Panc1 (cell line): ENCODE measurements at places on chromosomes 11 and 22.
A peak's percentile ranks its signal among the peaks of the same experiment; 100 is the strongest.

GRCh38 chr22:47580121-47580520, 817.7 kb downstream of the TBC1D22A start:
- no peak for DNase-seq

- DNase-seq: no peak
Observed at GRCh38 chr22:21015466-21016006, 571 bp downstream of the P2RX6 start.

- no peak for DNase-seq
Observed at GRCh38 chr11:12280838-12281565, 96.4 kb upstream of the PARVA start.

- no peak for DNase-seq
Observed at GRCh38 chr22:19173047-19174035, 5.2 kb downstream of the SLC25A1 start.

GRCh38 chr11:629237-629583, 2.2 kb upstream of the SCT start:
- DNase-seq: no peak

- no peak for DNase-seq
Observed at GRCh38 chr11:67484847-67485311, 2.1 kb downstream of the AIP start.

DNA sequence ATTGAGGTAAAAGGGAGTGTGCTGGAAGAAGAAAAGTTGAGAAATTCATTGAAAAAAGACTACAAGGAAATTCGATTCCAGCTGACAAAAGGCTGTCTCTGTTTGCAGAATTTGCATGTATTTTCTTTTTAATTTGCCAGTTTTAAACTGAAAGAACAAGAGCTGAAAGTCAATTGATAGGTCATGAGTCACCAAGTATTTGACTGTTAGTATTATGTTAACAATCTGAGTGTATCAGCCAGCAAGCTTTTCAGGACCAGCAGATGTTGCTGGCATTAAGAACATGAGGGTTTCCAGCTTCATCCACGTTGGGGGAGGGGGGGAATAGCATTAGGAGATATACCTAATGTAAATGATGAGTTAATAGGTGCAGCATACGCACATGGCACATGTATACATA, 726.7 kb downstream of the METTL15 start:
- DNase-seq: no peak

DNA sequence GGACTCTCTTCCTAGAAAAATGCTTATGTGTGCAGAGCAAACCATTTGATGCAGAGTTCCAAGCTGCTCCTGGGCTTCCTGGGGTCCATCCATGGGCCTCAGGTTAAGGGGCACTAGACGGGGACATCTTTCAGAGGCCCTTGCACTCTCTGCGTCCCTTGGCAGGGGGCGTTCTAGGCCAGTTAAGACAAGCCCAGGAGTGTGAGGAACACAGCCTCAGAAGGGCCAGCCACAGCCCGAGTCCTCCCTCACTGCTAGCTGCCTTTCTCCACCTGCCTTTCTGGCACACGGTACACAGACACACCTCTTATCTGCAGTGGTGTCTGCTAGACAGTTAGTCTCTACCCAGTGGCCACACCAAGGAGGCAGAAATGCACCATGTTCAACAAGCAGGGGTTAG, 18.0 kb upstream of the BID start:
- no peak for DNase-seq

- no peak for DNase-seq
Observed at GRCh38 chr11:35154952-35155351, 16.0 kb downstream of the CD44 start.

DNA sequence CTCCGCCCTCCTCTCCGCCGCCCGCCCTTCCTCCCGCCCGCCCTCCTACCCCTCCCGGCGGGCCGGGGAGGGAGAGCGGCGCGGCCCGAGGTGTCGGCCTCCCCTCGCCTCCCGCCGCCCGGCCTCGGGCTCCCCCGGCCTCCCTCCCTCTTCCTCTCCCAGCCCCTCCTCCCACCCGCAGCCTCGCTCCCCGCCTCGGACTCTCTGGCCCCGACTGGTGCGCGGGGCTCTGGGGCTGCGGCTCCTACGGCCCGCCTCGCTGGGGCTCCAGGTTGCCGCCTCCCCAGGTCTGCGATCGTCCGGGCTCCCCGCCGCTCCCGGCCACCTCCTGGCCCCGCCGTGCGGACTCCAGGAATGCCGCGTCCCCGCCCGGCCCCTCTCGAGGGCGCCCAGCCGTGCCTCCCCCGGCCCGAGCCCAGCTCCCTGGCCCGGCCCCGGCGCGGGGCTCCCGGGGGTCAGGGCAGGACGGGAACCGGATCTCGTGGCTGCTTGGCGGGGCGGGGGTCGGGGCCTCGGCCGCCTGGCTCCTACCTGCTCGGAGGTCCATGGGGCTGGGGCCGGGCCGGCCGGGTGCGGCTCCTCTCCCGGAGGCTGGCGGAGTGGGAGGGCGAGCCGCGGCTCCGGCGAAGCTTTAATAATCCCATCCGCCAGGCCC, at the start of gene CLCF1:
Gene CLCF1, minus strand, starts transcription at position 606 of the 655 bp plus-strand sequence. Its CDS starts 59 bp downstream, at position 547.
- no peak for DNase-seq

DNA sequence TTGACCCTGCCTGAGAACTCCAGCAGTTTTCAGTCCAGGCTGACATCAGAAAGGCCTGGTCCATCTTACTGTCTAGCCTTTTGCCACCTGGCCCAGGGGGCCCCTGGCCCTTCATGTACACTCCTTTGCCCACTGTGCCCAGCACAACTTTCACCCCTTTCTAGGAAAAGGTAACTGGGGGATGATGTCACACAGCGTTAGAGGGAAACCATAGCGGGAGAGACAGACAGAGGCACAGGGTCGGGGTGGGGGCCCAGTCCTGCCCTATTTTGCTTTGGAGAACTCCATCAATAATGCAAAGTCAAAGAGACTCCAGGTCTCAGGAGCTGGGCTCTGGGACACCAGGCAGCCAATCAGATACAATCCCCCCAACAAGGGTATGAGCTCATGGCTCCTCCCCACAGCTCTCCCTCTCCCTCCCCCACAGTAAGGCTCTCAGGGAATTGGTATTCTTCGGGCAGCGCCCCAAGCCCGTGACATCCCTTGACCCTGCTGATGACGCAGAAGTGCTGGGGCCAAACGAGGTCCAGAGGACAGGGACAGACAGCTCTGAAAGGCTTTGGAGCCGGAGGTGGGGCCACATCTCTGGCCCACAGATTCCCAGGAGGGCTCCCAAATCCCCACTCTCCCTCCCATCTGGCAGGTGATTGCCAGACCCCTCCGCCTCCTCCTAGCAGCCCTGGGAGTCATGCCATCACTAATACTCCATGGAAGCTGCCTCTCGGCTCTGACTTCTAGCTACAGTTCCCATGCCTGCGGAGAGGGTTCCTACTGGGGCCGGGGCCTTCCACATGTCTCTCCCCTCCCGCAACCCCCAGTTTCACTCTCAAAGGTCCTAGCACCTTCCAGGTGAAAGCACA, 5.9 kb downstream of the USP2 start:
- DNase-seq: no peak

- DNase-seq: no peak
Observed at GRCh38 chr11:10575346-10576034, 7.0 kb upstream of the LYVE1 start.

DNA sequence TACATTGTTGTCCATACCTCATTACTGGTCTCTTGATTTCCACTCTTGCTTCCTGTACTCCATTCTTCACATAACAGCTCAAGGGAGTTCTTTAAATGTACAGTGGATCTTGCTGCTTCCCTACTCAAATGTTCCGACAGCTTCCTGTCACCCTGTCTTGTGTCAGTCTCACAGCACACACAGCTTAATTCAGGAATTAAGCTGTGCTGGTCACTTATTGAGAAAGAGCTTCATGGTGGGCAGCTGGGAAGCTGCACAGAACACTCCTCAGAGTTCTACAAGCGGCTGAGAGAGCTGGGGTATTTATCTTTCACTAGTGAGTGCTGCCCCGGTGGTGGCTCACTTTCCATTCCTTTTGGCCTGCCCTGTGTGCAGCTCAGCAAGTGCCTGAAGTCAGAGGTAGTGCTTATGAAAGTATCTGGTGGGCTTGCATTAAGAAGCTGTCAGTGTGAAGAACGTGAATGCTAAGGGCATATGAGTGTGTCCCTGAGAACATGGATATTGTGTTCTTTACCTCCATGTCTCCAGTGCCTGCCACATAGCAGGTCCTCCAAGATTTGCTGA, 48.7 kb downstream of the KCNQ1OT1 start:
- DNase-seq: no peak

DNA sequence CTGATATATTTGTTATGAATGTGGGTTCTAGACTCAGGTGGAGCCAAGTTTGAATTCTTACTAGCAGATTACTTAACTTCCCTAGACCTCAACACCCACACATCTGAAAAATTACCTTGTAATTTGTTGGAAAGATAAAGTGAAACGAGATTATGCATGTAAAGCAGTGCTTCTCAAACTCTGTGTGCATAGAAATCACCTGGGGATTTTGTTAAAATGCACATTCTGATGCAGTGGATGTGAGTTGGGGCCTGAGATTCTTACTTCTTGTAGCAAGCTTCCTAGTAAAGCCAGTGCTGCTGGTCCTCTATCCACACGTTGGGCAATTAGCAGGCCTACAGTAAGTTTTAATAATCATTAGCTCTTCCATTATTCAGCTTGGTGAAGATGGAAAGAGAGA, 15.1 kb upstream of the CEP295 start:
- DNase-seq: no peak

GRCh38 chr22:28899199-28899853, 16.0 kb downstream of the ZNRF3 start:
- no peak for DNase-seq

DNA sequence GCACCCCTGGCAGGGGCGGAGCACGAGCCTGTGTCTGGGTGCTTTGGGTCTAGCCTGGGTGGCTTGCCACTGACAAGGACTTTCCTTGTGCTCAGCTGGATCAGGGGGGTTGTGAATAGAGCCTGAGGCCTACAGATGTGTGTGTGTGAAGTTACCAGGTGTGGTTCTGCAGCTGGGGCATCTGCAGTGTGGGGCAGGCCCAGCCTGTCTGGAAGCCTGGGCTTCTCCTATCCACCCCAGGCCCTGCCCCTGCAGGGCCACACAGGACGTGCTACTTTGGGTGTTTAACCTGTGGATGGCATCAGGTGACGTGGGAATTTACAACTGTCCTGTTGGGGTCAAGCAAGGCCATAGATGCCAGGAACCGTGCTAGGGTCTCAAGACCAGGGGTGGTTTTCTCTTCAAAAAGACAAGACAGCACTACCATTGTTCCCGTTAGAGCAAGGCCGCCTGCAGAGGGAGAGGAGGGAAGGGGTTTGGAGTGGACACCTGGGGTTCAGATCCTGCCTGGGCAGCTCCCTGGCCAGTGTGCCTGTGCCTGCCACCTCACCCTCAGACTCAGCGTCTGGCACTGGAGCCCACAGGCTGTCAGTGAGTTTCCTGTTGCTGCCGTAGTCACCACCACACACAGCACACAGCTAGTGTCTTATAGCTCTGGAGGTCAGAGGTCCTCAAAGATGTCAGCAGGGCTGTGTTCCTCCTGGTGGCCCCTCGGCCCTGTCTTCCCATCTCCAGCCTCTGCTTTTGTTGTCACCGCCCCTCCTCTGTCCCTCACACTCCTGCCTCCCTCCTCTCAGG, 31.6 kb downstream of the CTTN start:
- DNase-seq: no peak

GRCh38 chr11:61187505-61188130, 15.7 kb upstream of the PGA3 start:
- DNase-seq: peak; percentile 58

DNA sequence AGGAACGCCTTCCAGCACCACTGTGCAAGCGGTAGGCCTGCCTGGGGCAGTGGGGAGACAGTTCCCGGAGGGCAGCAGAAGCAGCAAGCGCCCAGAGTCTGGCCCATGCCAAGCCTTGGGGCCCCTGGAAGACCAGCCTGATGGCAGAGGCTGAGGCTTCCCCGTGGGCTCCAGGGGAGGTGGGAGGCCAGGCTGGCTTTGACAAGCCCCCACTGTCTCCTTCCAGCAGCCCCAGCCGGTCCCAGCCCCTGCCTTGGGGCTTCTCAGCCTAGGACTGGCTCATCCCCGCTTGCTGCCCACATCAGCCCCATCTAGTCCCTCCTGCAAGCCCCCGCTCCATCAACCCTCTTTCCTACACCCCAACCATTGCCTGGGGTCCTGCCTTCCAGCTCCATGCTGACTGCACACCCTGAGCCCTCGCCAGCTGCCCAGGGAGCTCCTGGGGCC, 46.7 kb downstream of the IGF2 start:
- DNase-seq: no peak

- DNase-seq: no peak
Observed at GRCh38 chr11:113269636-113270035, 44.7 kb upstream of the TTC12 start.

- DNase-seq: no peak
Observed at GRCh38 chr11:31001427-31001826, 368.1 kb downstream of the DCDC1 start.

DNA sequence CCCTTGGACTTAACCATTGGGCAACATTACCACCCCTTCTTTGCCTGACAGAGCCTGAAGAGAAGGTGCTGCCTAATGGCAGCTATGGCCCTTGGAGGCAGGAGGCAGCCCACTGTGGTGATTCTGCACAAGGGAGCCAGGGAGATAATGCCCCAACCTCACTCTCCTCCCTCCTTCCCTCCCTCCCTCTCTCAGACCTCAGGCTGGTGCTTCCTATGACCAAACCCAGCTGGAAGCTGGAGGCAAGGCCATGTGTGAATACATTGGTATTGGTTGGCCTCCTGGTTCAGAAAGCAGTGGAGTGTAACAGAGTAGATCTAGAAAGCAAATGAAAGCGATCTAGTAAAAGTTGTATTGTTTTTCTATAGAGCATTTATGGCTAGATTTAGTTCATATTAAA, 233.1 kb downstream of the CSNK2A3 start:
- no peak for DNase-seq

DNA sequence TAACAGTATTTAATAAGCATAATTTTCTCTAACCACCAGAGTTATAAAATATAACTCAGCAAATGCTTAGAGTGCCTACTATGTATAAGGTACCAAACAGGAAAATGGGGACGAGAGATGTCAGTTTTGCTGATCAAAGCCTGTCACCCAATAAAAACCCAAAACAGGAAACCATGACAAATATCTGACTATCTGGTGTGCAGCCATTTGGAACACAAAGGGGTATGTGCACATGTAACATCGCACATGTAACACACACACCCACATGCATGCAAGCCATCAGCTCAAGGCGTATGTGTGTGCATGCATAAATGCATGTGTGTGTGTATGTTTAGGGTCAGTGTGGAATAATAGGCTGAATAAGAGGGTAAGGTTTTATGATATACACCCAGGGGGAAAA, 64.2 kb downstream of the PRR5L start:
- DNase-seq: no peak

DNA sequence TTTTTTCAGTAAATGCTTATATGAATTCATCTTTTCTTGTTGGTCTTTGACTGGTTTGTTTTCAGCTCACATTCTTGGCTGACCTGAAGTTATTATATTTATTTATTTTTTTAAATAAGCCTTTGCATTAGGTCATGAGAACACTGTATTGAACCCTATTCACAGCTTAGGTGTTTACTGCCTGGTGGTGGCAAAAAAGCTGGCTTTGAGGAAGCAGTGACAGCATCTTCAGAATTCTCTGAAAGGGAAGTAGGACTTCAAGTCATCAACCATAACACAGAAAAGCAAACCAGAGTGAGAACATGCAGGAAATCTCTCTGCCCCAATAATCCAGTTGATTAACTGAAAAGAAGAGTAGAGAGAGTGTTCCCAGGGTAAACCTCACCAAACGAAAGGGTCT, 30.3 kb upstream of the MMP13 start:
- DNase-seq: no peak

GRCh38 chr11:111378861-111379601, at the start of gene POU2AF1:
Gene POU2AF1 (minus strand): TSS chr11:111379275. CDS start chr11:111379177, 98 bp downstream.
- DNase-seq: no peak
